ENCODE measurements at places on chromosomes 6 and 20.
A peak's percentile ranks its signal among the peaks of the same experiment; 100 is the strongest.

DNA sequence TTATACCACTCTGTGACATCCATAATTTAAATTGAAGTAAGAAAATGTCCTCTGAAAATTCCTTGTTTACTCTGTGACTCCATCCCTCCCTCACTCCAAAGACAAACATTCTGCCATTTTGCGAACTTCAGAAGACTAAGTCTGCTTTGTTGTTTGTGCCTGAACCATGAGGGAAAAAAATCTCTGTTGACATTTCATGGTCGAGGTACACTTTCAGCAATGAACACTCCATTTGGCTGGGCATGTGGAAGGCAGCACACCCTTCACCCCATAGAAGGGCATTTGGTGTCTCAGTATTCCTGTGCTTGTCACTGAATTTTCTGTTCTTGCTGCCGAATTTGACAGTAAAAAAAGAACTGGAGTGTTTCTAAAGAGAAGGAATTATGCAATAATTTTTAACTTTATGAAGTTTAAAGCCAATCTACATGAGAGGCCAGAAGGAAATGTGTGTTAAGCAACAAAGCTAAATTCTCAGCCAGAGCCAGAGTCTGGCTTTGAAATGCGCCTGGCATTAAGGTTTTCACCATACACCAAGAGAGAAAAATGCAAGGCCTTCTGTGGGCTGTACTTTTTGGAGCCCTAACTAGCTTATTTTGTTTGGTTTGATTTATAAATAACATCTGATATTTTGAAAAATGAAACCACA is 4.7 kb upstream of the PBOV1 start:
- DNase-seq: no peak

- DNase-seq: no peak
Measured at GRCh38 chr6:150915131-150915879, 49.8 kb downstream of the MTHFD1L start.

DNA sequence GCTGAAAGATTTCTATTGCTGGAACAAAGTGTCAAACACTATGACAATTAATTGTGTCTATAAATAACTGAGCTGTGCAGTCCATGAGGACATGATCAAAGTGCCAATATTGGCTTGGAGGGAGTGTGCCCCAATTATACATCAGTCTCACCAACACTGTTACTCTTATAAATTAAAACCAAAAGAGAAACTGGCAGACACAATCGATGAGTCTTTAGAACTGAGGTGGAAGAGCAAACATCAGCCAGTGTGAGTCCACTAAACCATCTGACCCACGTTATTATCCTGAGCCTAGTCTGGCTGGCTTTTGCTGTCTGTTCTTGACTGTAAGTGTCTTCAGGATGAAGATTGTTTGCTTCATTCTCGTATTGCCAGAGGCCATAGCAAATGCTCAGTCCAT is 98.9 kb downstream of the OLIG3 start:
- DNase-seq: no peak

DNA sequence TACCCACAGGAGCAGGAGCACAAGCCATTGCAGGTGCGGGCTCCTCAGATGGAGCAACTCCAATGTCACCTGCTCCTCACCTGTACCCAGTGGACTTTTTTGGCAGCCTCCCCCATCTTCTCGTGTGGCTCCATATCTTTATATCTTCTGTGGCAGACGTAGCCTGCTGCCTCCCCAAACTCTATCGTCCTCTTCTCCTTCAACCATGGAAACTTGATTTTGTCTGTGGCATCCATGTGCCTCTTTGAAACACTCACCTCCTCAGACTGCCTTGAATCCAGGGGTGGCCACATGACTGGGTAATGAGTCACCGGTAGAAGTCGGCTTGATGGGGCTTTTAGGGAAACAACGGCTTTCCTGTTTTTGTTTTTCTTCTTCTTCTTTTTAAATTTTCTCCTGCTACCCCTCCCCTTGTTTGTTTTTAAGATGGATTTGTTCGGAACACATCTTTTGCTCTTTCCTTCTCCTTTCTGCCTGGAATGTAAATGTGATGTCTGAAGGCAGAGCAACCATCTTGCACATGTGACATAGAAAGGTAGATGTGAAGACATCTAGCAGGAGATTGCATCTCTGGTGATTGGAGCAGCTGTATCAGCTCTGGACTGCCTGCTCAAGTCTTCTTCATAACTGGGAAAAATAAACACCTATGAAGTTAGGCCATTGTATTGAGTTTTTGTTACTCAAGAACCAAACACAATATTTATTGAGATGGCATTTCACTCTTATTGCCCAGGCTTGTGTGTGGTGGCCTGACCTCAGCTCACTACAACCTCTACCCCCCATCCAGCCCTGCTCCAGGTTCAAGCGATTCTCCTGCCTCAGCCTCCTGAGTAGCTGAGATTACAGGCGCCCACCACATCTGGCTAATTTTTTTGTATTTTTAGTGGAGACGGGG is 69.9 kb upstream of the DDR1 start:
- DNase-seq: no peak

DNA sequence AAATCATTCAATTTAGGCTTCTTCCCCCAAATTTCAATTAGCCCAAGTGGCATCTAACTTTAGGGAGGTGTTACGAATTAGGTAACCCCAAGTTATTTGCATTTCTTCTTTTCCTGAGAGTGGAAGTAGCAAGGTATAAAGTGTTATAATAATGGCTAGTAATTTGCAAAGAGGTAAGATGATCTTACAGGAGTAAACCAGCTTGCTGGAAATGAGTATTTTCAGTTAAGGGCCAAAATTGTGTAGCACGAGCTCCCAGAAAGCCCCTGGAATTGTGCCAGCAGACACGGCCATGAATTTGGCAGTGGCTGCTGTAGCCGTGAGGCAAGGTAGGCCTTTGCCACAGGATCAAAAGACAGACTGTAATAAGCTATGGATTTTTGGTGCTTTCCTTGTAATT is 38.0 kb downstream of the CITED2 start:
- DNase-seq: no peak

DNA sequence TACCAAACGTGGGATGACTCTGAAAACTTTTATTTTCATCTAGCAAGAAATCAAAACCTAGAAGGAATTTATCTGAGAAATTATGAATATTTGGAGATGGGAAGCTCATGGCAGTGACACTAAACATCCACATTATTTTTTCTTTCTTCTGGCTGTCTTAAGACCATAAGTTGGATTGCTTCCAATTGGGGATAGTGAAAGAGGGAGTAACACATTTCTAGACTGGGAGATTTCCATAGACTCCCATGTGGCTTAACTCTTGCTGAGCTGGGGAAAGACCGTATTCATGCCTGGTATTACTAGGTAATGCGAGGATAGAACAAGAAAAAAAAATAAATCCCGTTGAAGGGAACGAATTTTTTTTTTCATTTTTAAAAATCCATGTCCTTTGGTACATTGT is 120.0 kb downstream of the UTRN start:
- DNase-seq: no peak

DNA sequence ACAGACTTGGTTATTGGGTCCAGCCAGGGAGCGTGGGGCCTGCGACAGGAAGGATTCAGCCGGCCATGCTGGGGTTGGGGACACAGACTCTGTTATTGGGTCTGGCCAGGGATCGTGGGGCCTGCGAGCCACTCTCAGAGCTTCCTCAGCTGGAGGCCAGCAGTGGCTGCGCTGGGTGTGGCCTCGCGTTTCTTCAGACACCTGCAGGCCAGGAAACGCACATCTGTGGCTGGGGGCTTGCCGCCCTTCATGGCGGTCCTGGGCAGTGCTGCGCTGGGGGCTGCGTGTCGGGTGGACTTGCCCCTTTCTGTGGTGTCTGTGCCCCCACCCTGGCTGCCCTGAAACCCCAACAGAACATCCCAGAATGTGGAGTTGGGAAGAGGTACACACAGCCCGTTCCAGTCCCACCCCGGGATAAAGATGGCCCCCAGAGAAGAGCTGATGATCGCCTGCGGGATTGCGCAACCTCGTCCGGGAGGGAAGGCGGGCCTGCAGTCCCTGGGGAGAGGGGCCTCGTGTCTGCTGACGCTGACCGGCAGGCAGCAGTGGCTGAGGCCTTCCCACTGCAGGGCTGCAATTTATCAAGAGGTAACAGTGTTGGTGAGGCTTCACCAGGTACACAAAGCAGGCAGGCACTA is 16.9 kb upstream of the MTG2 start:
- DNase-seq: no peak

GRCh38 chr20:17648791-17649730 is 33.0 kb downstream of the RRBP1 start:
- no peak for DNase-seq

GRCh38 chr6:30670760-30671527 is 1.9 kb downstream of the DHX16 start:
- DNase-seq: no peak

DNA sequence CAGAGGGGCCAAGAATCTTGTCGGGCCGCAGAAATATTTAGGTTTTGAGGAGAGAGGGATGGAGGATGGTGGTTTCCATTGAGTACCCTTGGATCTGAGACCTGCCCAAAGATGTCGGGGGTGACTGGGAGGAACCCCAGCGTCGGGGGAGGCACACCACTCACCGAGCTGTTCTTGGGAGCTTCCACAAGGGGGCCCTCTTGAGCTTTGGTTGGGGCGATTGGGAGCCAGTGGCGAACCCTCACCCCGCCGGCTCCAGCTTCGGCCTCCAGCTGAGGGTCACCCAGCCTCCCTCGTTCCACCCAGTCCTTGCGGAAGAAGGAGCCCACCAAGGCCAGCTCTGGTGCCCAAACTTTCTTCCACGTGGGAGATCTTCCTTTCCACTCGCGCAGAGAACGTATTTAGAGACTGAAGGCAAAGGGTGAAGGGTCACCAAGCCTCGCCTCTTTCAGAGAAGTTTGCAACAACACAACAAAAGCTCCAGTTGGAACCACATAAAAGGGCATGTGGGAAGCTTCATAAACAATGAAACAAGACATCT is 33.6 kb downstream of the APCDD1L start:
- peak; percentile 29 for DNase-seq

- DNase-seq: no peak
Measured at GRCh38 chr20:8187740-8188139, 55.7 kb downstream of the PLCB1 start.
